ENCODE measurements at places on chromosomes 5 and 9.
A peak's percentile ranks its signal among the peaks of the same experiment; 100 is the strongest.

DNA sequence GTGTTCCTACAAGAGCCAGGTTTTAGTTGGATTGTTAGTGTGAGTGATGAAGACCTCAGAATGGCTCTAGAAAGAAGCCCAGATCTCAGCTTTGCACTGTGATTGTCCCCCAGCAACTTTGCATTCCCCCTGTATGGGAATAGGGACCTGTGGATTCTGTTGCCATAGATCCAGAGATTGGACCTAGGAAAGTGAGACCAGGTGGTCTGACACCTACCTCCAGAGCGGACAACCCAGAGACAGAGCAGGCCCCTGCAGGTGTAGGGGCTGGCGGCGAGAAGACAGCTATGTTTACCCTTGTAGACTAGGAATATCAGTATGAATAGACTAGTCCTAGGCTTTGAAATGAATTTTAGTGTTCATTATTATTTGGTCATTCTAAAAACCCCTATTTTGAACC is 53.6 kb downstream of the IRF1 start:
- no peak for DNase-seq

DNA sequence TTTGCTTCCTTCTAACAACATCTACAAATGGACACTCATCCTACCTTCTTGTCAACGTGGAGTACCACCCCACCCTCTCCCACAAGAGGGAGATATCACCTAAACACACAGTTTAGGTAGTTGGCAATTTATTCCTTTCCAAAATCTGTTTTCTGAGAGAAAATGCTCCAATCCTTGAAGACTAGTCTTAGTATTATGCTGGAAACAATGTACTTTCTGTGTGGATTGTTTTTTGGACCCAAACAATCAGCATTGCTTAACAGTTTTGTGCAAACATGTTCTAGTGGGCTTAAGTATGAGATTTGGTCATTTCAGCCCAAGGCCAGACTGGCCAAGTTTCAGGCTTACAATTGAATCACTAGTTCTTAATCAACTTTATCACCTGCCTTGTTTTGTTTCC is 359.1 kb downstream of the ARHGEF28 start:
- DNase-seq = no peak

DNA sequence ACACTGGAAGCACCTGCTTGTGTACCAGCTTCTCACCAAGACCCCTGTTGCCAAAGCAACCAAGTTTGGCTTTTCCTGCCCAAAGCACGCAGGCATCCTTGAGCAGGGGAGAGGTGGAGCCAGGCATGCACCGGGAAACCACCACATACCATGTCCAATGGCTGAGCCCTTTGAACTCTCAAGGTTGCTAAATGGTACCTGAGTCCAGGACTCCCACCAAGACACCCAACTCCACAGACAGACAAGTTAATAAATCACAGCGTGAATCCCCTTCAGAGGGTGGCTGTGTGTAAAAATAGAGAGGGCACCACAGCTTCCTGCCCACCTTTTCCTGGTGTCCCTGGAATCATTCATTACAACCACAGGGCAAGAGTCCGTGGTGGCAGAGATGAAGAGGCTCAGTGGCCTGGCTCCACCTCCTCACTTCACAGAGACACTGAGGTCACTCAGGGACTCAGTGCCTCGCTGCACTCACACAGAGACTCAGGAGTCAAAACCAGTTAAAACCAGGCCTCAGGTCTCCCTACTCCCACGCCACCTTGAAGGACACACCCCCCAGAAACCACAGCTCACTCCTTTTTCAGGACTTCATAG is 143.7 kb downstream of the C5orf15 start:
- no peak for DNase-seq

DNA sequence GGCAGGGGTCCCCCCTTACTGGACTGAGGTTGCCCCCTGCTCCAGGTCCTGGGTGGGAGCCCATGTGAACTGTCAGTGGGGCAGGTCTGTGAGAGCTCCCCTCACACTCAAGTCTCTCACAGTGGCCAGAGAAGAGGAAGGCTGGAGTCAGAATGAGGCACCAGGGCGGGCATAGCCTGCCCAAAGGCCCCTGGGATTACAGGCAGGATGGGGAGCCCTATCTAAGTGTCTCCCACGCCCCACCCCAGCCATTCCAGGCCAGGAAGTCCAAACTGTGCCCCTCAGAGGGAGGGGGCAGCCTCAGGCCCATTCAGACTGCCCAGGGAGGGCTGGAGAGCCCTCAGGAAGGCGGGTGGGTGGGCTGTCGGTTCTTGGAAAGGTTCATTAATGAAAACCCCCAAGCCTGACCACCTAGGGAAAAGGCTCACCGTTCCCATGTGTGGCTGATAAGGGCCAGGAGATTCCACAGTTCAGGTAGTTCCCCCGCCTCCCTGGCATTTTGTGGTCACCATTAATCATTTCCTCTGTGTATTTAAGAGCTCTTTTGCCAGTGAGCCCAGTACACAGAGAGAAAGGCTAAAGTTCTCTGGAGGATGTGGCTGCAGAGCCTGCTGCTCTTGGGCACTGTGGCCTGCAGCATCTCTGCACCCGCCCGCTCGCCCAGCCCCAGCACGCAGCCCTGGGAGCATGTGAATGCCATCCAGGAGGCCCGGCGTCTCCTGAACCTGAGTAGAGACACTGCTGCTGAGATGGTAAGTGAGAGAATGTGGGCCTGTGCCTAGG is at the start of gene CSF2:
Gene CSF2, plus strand, starts transcription at position 559 of the 783 bp plus-strand sequence. Its CDS starts 35 bp downstream, at position 594.
- peak; percentile 20 for DNase-seq

DNA sequence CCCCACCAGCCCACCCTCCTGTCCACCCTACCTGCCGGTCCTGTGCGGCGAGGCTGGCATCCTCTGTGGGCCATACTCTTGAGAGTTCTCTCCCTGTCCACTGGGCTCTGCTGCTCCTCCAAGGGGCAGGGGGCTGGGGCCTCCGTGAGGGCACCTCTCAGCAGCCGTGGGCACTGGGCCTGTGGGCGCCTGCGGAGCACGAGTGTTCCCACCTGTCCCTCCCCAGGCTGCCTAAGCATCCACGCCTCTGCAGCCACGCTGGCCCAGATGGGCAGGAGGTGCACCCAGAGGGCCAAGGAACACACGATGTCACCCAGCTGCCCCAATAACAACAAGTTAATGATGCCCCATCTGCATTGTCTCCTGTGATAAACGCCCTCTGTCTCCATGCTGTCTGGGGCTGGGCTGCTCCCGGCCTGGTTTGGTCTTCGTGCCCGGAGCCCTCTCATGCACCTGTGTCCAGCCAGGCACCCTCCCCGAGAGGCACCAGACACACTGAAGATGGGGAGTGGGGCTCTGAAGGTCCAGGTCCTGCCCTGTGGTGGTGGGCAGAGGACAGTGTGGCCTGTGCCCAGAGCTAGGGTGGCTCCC is 114.5 kb downstream of the RXRA start:
- no peak for DNase-seq

- DNase-seq = peak; percentile 67
Measured at GRCh38 chr5:157204765-157205164, 24.1 kb downstream of the ITK start.

DNA sequence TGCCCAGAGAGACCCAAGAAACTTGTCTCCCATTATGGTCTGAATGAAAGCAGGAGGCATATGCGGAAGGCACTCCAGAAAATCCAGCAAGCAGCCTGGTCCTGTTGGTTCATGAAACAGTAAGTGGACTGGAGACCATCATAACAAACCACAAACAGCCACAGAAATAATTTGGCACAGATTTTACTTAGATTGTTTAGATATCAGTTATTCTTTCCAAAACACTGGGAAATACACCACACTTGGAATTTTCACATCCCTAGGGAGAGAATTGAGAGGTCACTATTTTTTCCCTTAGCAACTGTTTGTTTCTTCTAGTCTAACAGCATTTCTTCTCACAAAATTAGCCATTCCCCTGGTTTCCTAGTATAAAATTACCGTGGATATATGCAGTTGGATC is 300.8 kb downstream of the OSTF1 start:
- DNase-seq = no peak

GRCh38 chr5:146919304-146919703 is 40.7 kb upstream of the PPP2R2B start:
- DNase-seq = no peak

- peak; percentile 51 for DNase-seq
Measured at GRCh38 chr9:110156902-110157301, 51.1 kb downstream of the C9orf152 start.

DNA sequence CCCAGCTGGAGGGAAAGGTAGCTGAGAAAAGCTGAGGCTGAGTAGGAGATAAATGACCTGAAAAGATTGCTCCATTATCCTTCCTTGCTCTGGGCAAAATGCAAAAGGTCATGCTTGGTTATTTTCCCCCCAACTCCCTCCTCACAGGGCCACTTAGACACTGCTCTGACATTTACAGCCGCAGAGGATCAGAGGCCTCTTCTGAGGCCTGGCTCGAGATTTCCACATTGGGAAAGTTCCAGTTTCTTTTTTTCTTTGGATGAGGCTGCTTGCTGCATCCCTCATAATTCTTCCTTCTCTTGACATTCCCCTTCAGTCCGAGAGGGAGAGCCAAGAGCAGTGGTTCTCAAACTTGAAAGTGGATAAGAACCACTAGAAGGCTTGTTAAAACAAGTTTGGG is 60.1 kb upstream of the HSPA9 start:
- no peak for DNase-seq

DNA sequence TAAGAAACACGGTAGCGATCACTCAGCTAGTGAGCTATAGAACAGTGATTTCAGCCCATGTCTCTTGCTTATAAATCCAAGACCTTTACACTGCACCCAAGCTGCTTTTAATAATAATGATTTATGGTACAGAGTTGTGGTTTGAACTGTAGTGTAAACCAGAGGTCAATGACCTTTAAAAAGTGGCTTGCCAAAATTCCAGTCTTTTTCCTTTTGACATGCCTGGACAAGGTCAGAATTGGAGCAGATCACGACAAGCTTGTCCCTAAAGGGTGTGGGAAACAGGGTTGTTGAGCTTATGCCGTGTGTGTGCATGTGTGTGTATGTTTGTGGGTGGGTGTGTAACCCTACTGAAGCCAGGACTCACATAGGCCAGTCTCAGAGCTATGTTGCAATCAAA is 225.3 kb upstream of the CLINT1 start:
- no peak for DNase-seq

DNA sequence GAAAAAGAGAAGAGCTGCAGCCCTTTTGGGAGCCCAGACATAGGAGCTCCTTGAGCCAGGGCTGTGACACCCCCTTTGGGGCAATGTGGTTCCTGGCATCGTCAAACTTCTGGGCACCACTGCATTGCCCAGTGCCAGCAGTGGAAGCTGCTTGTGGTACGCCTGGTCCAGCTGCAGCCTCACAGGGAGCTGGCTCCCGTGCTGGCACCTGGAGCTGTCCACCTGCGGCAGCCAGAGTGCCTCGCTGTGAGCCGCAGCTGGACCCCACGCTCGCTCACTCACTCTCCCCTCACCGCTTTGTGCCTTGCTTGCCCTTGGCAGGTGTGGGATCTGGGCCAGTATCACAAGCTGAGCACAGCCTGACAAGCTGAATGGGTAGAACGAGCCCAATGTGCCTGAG is 1150.8 kb upstream of the CDH6 start:
- DNase-seq = no peak

DNA sequence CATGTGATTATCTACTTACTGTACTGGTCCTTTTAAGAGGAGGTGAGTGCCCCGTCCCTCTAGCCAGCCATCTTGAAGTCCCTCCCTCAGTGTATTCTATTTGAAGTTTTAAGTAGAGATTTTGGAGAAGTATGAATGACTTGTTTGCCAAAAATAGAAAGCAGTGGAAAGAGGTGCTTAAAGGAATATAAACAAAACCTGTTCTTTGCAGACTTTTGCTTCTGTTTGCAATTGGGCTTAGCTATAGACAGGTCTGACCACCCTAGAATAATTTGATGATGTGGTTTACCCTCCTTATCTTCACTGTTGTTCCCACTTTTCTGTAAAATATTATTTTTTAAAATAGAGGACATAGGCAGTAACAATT is 21.2 kb downstream of the OSMR start:
- DNase-seq = no peak

- peak; percentile 94 for DNase-seq
Measured at GRCh38 chr9:86766912-86767311, 180.4 kb downstream of the GAS1 start.

- no peak for DNase-seq
Measured at GRCh38 chr5:55140908-55141665, 18.9 kb upstream of the GPX8 start.

- DNase-seq = peak; percentile 32
Measured at GRCh38 chr5:115349001-115349817, 52.8 kb upstream of the CCDC112 start.

DNA sequence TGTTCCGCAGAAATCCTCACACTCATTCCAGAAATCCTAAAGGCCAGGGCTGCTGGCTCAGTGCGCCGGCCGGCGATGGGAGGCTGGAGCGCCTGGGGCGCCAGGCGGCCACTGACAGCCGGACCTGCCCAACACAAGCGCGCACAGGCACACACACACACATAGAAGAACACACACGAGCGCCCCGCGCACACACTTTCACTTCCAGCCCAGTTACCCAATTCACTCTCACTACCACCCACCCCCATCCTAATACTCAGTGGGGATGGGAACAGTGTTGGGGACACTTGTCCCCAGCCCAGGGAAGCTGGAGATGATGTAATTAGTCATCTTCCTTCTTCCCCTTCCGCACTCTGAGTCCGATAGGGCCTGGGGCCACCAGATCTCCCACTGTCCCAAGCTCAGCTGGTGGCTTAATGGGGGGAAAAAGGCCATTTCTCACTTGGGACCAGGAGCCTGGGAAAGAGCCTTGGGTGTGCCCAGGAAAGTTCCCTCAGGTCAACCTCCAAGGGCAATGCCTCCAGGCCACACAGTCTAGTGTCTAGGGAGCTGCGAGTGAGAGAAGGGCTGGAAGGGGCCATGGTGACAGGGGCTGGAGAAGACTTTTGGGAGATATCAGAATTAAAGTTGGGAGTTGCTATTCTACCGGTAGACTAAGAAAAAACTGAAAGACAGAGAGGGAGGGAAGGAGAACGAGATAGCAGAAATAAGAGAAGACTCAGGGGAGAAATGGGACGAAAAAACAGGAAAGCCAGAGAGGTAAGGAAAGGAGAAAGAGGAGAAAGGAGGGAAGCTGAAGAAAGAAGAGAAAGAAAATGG is 1.7 kb downstream of the EBF1 start:
- DNase-seq = peak; percentile 54

GRCh38 chr9:38000332-38000731 is 68.7 kb downstream of the SHB start:
- DNase-seq = no peak

- no peak for DNase-seq
Measured at GRCh38 chr9:127202461-127203169, 62.0 kb upstream of the GARNL3 start.

DNA sequence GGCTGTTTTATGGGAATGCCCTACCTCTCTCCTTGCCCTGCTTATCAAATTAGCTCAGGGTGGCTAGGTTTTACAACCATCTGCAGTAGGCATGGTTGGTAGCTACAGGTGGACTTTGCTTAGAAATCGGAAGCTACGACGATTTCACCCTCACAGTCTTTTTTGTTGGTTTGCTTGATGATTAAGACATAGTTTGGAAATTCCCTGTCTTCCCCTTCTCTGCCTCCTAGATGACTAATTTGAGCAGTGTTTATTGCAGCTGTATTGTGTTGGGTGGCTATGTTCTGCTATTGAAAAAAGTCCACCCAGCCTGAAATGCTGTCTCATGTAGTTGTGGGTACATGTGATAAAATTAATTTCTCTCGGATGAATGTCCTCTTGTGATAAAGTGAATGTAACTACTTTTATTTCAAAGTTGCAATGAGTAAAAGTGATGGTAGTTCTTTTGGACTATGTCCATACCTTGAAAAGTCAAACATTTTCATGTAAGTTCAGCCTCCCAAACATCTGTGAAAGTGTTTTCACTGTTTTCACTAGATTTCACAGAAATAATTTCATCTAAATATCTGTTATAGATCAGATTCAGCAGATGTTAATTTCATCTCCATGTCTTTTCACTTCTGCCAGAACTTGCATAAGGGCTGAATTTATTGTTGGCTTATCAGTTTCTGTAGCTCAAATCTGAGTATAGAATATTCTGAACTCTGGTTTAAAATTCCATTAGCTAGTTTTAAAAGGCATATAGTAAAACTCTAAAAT is 37.3 kb upstream of the FYB1 start:
- DNase-seq = peak; percentile 95

Data from inflammatory macrophage treated with lipopolysaccharide for 1 hour (primary cell).